ENCODE measurements at places on chromosomes 7 and 10.

- DNase-seq = peak; percentile 81
These were observed 64.4 kb upstream of the SFMBT2 start for GRCh38 chr10:7475046-7475911.

DNA sequence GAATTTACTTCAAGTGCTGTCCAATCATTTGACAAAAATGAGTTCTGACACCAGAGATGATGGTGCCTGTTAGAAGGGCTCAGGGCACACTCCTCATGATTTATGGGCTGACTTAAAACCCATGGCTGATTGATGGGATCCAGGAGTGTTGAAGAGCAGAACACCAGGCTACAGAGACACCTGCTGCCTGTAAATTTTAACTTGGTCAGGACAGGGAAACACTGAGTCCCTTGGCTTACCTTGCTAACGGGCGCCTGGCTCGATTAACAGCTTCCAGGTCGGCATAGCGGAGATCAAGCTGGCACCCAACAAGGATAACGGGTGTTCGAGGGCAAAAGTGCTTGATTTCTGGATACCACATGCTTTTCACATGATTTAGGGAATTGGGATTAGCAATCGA is 51.4 kb downstream of the RHOBTB1 start:
- no peak for DNase-seq

DNA sequence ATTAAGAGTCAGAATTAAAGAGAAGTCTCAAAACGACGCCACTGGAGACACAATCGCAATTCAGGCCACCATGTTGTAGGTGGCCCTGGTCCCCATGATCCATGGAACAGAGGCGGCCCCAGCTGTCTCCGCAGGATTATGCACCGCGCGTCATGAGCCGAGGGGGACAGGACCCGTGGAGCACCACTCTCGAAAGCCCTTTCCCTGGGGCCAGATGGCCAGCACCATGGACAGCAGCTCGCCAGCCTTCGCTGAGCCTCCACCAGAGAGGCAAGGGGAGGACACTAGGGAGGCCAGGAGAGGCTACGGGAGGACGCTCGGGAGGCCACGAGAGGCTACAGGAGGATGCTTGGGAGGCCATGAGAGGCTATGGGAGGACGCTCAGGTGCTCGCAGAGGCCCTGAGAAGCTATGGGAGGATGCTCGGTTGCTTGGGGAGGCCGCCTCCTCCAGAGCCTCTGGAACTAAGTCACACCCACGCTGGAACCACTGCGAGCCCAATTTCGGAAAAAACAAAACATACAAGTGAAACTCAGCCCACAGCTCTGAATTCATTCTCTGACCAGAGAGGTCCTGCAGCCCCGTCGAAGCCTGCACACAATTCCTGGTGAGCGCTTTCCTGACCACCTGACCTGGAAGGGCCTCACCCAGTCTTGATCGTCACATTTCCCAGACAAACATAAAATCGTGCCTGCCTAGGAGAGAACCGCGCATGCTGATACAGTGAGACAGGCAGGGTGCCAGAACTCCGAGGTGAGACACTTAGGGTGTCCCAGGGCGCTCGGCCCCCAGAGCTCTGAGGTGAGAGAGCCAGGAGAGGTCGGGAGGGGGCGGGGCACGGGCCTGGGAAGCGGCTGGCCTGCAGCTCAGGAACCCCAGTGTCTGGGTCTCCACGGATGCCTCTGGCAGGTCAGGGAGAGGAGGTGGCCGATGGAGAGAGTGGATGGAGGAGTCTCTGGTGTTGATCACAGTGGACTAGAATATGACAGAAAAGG is 224.4 kb downstream of the PTPRN2 start:
- DNase-seq = no peak

GRCh38 chr10:66892871-66893270 is 33.0 kb upstream of the LRRTM3 start:
- DNase-seq = no peak

GRCh38 chr10:131926253-131926652 is 25.4 kb downstream of the PPP2R2D start:
- no peak for DNase-seq

GRCh38 chr10:76315240-76315639 is 883.8 kb downstream of the LRMDA start:
- DNase-seq = no peak

- DNase-seq = no peak
These were observed 97.2 kb upstream of the LAMB4 start for GRCh38 chr7:108227366-108227765.

- DNase-seq = no peak
These were observed 325.4 kb downstream of the MALRD1 start for GRCh38 chr10:19373988-19374387.

DNA sequence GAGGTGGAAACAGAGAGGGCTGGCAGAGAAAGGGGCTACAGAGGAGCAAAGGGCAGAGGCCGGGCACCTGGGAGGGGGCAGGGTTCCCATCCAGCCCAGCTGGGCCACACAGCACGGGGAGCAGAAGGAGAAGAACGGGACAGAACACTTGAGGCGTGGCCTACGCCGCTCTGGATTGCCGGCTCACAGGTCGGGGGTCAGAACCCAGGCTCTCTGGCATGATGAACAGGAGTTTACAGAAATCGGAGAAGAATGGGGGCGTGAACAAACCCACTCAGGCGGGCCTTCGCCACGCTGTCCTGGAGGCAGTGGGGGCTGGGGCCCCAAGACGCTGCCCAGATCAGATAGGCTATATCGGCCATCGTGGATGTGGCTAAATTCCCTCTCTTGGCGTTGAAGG is 362.2 kb upstream of the SHH start:
- no peak for DNase-seq

DNA sequence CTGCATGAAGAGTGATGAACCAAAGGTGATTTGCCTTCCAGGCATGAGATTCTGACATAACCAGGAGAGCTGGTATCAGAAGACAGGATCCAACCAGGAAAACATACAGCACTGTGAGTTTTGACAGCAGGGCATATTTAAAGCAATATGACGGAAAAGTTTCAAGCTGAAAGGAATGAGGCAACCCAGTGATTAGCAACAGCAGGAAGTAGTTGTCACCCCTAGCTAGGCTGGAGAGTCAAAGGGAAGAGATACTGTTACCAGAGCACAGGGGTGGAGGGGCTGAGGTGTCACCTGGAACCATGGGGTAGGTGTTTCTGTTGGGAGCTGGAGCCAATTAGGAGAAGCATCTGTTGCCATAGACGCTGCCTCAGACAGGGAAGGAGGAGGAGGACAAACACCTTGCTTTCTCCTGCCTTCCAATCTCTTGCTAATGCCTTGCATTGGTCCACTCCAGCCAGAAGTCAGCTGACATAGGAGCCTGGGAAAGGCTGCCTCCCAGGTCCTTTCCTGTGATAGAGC is 125.4 kb upstream of the SORCS3 start:
- no peak for DNase-seq

DNA sequence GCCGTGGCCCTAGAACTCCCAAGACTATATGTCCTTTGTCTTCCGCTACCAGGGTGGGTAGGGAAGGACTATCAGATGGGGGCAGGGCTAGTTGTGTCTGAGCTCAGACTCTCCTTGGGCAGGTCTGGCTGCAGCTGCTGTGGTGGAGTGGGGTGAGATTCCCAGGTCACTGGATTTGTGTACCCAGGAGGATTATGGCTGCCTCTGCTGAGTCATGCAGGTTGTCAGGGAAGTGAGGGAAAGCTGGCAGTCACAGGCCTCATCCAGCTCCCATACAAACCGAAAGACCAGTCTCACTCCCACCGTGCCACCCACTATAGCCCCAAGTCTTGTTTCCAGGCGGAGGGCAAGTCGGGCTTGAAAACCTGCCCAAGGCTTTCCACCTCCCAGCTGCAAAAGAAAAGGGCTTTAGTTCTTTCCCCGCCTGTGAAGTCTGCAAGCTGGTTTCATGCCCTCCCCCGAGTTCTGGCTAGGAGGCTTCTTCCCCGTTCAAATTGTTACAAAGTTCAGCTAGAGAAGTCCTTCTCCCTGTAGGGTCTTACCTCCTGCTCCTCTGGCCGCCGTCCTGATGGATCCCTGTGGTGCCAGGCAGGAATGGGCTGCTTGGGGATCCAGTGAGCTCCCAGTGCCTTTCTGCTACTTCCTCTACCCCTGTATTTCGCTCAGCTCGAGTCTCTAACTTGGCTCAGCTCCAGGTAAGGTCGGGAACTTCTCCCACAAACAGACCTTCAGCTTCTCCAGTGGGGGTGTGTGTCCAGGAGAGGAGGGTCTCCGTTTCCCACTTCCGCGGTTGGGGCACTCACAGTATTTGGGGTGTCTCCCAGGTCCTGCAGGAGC is 106.8 kb upstream of the FGL2 start:
- no peak for DNase-seq

- DNase-seq = no peak
These were observed 94.8 kb downstream of the POLL start for GRCh38 chr10:101493249-101493648.

- DNase-seq = no peak
These were observed 9.3 kb upstream of the ZNF438 start for GRCh38 chr10:31041011-31041410.

GRCh38 chr10:60480865-60481563 is 91.3 kb upstream of the ANK3 start:
- peak; percentile 90 for DNase-seq

GRCh38 chr7:1224086-1224716 is 8.5 kb upstream of the UNCX start:
- no peak for DNase-seq

- peak; percentile 14 for DNase-seq
These were observed 1038.9 kb downstream of the GRM8 start for GRCh38 chr7:126213876-126214275.

- no peak for DNase-seq
These were observed 283.0 kb downstream of the HDAC9 start for GRCh38 chr7:18778594-18778993.

DNA sequence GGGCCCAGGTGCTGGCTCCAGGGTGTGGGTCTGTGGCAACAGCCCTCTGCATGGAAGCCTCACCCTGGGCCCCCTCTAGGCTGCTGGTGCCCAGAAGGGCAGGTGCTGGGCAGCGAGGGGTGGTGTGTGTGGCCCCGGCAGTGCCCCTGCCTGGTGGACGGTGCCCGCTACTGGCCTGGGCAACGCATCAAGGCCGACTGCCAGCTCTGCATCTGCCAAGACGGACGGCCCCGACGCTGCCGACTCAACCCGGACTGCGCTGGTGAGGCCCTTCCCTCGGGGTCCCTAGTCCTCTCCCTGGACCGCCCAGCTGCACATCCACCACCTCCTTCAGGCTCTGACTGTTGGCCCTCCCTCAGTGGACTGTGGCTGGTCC is 18.8 kb upstream of the ZNF467 start:
- no peak for DNase-seq

DNA sequence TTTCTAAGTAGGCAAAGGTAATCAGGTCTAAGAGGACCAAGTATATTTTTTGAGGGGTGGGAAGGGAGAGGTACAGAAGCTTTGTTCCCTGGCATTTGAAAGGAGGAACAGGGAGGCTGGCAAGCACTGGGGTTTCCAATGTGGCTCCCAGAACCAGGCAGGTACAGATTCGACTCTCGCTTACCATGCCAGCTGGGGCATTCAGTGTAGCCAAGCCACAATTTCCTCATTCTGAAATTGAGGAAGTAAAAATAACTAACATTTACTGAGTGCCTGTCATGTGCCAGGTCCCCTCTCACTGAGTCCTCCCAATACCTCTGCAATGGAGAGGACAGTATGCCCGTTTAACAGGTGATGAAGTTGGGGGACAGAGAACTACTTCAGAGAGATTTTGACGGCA is 45.9 kb upstream of the BET1 start:
- no peak for DNase-seq

DNA sequence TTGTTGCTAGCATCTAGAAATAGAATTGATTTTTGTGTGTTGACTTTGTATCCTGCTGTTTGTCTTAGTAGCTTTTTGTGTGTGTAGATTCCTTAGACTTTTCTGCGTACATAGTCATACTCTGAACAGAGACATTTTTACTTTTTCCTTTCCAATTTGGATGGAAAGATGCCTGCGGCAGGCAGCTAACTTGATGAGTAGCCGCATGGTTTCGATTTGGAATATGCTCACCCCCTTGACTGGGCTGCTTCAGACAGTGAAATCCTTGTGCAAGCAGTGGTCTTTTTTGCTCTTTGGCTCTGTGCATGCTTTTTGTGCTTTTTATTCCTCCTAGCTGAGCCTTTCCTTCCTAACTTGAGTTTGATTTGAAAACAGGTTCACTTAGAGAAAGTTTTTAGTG is 71.8 kb downstream of the HHEX start:
- DNase-seq = no peak

- no peak for DNase-seq
These were observed 311.7 kb upstream of the BMPER start for GRCh38 chr7:33593611-33594010.

DNA sequence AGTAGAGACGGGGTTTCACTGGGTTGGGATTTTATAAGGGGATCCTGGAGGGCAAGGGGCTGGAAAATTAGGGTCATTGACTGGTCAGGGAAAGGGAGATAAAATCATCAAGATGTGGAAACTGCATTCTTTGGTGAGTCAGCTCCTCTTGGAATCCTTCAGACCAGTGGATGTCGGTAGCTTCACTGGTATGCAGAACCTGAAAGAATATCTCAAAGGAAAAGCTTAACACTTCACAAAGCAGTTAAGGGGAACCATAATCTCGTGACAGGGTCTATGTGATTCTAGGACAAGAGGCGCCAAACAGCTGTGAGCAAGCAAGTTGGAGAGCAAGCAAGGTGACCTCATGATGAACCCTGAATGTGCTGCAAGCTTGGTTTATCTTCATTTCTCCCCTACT is 634.7 kb upstream of the AUTS2 start:
- peak; percentile 23 for DNase-seq

DNA sequence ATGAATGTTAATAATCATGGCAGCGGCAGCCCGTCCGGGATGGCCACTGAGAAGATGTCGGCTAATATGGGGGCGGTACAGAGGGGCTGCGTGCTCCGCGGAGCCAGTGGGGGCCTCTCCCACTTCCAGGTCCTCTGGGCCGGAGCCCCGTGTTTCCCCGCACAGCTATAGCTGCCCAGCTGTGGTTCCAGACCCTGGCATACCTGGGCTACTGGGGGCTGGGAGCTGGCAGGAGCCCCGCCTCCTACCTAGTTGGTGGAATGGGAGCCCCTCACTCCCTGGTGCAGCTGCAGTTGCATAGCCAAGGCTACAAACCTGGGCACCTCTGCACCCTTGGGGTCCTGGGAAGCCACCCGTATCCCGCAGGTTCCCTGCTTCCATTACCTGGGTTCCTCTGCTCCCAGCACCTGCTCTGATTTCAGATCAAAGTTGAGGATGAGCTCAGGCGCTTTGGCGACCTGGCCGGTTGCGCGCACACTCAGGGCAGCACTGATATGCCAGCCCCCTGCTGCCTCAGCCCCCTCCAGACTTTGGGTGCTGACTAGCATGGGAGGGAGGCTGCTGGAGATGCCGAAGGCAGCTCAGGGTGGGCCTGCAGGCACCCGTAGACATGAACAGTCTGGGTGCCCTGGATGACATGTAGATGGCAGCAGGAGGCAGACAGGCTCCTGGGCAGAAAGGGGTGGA is 236.5 kb upstream of the SEMA3D start:
- DNase-seq = no peak

GRCh38 chr10:13942035-13942434 is 355.3 kb downstream of the PRPF18 start:
- no peak for DNase-seq

DNA sequence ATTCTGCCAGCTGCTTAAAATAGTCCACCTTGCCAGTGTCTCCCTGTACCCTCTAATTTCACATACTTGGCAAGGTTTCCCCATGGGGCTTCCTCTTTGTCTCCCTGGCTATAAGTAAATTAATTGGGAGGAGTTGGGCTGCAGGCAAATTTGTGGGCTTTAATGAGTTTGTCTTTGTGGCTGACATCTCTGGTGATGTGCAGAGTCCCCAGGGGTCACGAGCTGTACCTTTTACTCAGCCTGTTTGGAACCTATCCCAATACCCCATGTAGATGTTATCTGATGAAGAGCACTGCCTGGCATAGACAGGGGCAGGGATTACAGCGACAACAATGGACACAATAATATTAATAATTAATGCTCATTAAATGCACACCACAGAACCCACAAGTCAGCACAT is 132.5 kb downstream of the SLIT1 start:
- no peak for DNase-seq
